AG09319 (cell line): ENCODE measurements at places on chromosomes 1 and 21.

- DNase-seq, result no peak
These were observed 1.3 kb downstream of the ABCG1 start for GRCh38 chr21:42220138-42220701.

DNA sequence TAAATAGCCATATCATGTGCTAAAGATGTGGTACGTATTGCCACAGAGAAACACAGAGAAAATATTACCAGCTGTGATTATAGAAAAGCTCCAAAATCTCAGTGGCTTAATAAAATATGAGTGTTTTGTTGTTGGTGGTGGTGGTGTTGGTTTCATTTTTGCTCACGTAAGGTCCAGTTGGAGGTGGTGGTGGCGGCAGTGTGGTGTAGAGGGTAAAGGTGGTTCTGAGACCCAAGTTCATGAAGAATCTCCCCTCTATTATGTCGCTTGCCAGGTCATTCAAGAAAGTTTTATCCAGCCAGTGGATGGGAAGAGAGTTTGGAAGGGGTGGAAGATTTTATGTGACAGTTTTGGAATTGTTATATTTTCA lies 217.6 kb upstream of the SAMSN1 start:
- no peak for DNase-seq

GRCh38 chr1:27293915-27294314 lies 28.0 kb upstream of the TMEM222 start:
- DNase-seq, result no peak

GRCh38 chr1:193749868-193750267 lies 563.5 kb upstream of the B3GALT2 start:
- DNase-seq, result no peak

DNA sequence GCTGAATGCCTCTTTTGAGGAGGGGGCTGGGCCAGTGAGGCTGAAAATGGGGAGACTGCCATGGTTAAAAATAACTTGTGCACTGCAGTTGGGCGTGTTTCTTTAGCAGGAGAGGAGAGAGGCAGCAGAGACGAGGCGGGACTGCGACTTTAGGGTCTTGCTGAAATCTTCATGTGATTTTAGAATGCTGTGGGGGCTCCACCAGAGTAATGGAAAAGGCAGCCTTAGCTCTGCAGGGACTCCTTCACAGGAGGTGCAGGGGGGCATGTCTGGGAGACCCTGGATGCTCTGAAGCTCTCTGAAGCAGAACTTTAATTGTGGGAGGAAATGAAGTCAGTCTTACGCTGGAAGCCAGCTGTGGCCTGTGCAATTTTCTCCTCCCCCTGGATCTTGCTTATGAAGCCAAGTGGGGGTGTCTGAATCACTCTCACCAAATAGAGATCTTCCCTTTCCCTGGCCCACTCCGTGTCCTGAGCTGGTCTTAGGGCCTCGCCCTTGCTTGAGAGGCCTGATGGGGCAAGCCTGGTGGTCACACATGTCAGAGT lies 60.8 kb downstream of the NDUFS5 start:
- no peak for DNase-seq

DNA sequence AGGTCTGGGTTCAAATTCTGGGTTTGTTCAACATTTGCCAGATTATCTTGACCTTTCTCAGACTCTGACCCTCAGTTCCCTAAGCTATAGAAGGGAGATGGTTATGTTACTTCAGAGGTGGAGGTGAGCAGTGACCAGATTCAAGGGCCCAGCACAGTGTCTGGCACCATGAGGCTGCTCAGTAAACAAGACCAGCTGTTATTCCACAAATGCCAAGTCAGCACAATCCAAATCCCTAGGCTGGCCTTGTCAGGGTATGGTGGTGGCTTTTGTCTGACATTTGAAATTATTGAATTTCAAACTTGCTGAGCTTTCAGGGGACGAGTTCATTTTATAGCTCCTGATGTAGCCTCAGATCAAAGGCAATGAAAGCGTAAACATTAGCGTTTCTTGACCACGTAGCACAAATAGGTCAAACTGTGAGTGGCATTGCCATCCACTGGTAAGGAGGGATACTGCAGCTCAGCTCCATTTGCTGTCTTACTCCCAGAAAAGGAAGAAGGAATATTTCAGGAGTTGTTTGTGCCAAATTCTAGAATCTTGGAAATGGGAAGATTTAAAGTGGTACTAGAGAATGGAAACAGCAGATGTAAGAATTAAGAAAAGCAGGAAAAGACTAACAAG lies 94.3 kb upstream of the EDN2 start:
- DNase-seq, result no peak

GRCh38 chr1:215637041-215637573 lies 70.0 kb downstream of the KCTD3 start:
- DNase-seq, result peak; percentile 84

- DNase-seq, result no peak
These were observed 293.7 kb downstream of the RGS7 start for GRCh38 chr1:241063276-241063675.

DNA sequence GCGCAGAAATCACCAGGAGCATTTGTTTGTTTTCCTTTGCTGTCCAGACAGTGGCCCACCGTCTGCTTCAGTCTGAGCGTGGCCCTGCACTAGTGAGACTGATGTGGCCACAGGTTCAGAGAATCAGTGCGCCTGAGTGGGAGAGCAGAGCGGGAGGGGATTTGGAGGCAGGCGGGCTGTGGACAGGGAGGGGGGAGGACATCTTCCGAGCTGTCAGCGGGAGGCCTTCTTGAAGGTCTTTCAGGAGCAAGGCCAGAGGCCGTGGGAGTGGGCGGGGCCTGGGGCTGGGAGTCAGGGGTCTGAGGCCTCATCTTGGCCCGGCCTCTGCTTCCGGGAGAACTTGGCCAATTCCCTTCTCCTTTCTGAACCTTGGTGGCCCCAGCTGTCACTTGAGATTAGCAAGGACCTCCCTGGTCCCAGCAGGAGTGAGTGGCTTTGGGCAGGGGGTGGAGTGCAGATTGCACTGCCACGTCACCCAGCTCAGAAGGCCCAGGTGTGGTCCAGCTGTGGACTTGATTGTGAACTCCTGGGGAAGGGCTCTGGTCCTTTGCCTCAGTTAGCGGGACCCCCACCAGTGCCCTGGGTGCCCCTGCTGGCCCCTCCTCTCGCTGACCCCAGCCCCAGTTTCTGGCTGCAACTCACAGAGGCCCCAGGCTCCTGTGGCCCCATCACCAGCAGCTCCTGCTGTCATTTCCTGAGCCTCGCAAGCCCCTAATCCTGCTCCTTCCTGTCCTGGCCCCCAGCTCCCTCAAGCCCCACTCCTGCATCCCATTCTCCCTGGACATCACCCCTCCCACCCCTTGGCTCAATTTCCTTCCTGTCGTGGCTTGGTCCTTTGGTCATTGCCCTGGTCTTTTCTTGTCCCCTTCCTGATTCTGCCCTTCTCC lies 8.4 kb downstream of the TNFRSF1B start:
- DNase-seq, result no peak

GRCh38 chr1:65429806-65430205 lies 9.3 kb downstream of the LEPR start:
- no peak for DNase-seq
